ENCODE measurements at places on chromosomes 4 and X.

DNA sequence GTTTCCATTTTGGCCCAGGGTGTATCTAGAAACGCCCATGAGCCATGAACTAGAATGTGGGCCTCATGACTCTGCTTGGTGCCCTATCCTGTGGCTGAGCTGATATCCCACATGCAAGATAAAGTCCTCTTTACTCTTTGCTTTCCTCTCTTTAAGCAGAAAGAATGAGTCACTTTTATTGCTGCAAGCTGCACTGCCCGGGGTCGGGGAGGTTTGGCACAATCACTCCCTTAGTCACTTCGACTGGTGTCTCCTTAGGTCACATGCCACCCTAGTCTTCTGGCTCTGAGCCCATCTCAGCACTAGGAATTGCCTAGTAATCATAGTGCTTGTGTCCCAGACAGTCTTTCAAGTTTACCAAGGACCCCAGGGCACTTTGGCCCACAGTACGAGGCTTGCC lies 75.1 kb upstream of the CXorf66 start:
- DNase-seq, result no peak

- DNase-seq, result peak; percentile 35
Observed at GRCh38 chr4:76199664-76200211, 13.9 kb downstream of the SCARB2 start.

- DNase-seq, result no peak
Observed at GRCh38 chr4:15901007-15901406, 37.5 kb downstream of the FGFBP1 start.

GRCh38 chrX:151161690-151162089 lies 14.7 kb upstream of the GPR50 start:
- DNase-seq, result no peak

DNA sequence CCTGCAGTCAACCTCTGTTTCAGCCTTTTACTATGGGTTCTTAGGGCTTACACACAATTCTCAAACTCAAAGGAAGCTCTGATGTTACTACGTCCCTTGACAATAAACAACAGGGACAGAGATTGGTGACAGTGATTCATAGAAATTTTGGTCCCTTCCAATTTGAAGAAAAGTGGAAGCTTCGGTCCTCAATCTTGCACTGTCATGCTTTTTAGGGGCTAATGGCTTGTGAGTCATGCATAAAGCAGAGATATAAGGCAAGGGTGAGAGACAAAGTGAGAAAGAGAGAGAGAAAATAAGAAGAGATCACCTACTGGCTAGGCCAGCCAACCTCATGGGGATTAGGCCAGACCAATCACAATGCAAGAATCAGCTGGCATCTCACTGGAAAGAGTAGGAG lies 63.2 kb upstream of the STARD8 start:
- no peak for DNase-seq

GRCh38 chrX:9195199-9195880 lies 161.4 kb upstream of the FAM9B start:
- DNase-seq, result no peak
